ENCODE measurements at places on chromosomes 3 and 15.
A peak's percentile ranks its signal among the peaks of the same experiment; 100 is the strongest.

DNA sequence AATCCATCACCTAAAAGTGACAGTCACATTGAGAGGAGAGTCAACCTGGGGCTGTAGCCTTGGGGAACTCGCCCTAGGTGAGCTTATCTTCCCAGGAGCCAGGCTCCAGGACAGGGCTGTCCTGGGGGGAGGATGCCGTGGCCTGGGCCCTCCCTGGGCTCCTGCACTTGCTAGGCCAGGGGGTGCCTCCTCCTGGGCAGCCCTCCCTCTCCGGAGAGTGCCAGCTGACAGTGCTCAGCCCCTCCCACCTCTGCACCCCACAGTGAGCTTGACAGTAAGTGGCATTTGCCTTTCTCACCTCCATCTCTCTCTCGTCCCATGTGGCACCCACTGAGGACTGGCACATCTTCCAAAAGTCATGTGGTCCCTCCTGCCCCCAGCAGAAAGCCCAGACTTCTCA lies 19.1 kb downstream of the UROC1 start:
- no peak for DNase-seq

GRCh38 chr15:42184736-42185135 lies 23.4 kb downstream of the VPS39 start:
- no peak for DNase-seq

DNA sequence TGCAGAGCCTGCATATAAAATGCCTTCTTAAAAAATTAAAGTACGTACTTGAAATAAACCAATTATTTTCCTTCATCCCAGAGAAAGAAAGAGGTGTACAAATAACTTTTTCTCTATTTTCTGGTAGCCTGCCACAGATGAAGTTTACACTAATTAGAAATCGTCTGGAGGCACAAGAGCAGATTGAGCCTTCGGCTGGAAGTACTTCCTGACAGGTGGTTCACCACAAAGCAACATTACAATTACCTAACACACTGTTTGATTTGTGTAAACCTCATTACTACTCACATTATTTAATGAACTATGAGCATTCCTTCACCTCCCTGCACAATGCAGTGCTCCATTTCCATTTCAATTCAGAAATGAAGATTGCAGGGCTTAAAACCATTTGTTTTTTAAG lies 856.1 kb downstream of the SI start:
- DNase-seq, result no peak

DNA sequence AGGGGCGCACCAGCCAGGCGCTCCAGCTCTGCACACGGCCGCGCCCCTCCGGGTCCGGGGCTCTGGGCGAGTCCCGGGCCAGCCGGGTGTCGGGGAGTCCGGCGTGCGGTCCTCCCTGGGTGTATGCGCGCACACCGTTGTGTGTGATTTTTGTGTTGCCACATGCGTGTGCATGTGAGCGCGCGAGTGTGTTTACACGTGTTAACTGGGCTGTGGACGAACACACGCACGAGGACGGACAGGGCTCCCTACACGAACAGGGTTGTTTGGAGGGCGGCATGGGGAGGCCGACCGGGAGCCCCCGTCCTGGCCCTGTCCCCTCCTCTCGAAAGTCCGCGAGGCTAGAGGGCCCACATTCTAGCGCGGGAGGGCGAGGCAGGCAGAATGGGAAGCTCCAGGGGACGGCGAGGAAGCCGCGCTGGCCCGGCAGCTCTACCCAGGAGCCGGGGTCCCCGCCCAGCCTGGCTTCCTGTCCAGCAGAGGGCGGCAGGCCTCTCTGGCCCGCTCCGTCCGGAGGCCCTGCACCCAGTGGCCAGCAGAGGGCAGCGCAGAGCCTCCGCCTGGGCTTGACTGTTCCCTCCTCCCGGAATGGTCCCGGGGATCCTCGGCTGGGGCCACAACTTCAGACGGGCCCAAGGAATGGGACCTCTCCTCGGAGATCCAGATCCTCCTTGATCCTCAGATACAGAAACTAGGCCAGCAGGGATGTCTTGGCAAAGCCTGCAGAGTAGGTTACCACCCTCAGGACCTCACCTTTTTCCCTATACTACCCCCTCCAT lies 611 bp upstream of the LINGO1 start:
- peak; percentile 38 for DNase-seq

GRCh38 chr3:6396631-6397030 lies 464.3 kb upstream of the GRM7 start:
- DNase-seq, result no peak

DNA sequence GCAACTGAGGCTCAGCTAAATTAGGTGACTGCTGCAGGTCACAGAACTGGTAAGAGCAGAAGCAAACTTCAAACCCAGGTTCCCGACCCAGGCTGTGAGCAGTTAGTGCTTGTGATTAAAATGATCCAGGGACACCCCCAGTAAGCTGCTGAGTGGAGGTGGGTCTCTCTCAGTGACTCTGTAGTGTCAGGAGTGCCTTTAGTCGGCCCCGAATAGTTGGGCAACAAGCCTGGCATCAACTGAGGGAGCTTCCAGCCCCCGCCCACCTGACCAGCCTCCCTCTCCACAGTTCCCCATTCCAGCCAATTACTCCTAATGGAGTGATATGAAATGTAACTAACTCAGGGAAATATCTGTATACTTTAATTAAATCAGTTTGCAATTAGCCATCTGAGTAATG lies 168.0 kb upstream of the SMAD3 start:
- DNase-seq, result no peak

- peak; percentile 27 for DNase-seq
These were observed 339.8 kb upstream of the WNT5A start for GRCh38 chr3:55826731-55827496.

DNA sequence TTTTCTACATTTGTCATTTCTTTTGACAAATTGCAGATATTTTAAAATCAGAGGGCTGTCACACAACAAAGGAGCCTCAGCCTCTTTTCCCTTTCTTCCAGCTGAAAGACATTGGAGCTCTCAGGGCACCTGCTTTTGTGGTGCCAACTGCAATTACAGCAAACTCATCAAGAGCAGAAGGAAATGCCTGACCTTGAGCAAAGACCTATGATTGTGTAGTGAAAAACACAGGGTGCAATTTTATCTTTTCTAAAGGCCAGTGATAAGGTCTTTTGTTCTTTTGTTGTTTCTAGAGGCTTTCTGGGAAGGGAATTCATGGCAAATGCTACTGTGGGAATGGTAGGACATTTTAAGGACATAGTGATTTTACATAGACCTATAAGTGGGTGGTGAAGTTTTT lies 214.3 kb downstream of the OXSM start:
- DNase-seq, result no peak

DNA sequence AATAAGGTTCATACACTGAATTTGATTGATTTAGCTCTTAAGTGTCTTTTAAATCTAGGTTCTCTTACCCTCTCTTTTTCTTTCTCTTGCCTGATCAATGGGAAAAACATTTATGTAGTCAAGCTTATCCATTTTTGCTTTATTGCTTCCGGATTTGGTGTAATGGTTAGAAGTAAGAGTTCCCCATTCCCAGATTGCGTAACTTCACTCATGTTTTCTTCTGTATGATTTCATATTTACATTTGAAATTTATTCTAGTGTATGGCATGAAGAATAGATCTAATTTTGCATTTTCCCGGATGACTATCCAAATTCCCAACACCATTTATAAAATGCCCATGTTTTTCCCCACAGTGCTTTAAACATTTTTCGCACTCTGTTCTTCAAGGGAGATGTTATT lies 27.9 kb upstream of the SV2B start:
- DNase-seq, result no peak
